A549 treated with RU486 at 1 μM for 4 hours (cell line): ENCODE measurements at places on chromosomes 13 and 19. TPM values are rescaled to one million over a fixed set of nuclear protein-coding genes. Genes with fewer than 3 reads are reported as not detected.

The CCDC8 gene
- total RNA-seq: not detected in 5 replicates

The FUT2 gene
- total RNA-seq: not detected in 5 replicates

The ZNF729 gene
- not detected in 5 replicates for total RNA-seq

The SRRM5 gene
- 0.67 to 1.0 TPM (median 0.78 TPM) in 5 replicates for total RNA-seq

The URAD gene
- total RNA-seq: not detected in 5 replicates

The AMH gene
- 7.8 to 18.0 TPM (median 15.7 TPM) in 5 replicates for total RNA-seq

The CATSPERD gene
- not detected in 5 replicates for total RNA-seq

The CALR3 gene
- total RNA-seq: not detected in 5 replicates

The ANKLE1 gene
- 0.17 to 0.63 TPM (median 0.46 TPM) in 5 replicates for total RNA-seq
